SJSA1 (cell line): ENCODE measurements at places on chromosomes 3 and 15. TPM values are rescaled to one million over a fixed set of nuclear protein-coding genes. Genes with fewer than 3 reads are reported as not detected.

The COL6A6 gene
- total RNA-seq: not detected in 2 replicates

The ALPK3 gene
- total RNA-seq: 0.03 TPM in 1 of 2 replicates, not detected in the other

The TRPM1 gene
- total RNA-seq: 0.08 TPM in 1 of 2 replicates, not detected in the other

The MESP2 gene
- total RNA-seq: not detected in 2 replicates

The KLHL40 gene
- total RNA-seq: not detected in 2 replicates

The GPR149 gene
- total RNA-seq: not detected in 2 replicates

The TRH gene
- not detected in 2 replicates for total RNA-seq

The GUCA1C gene
- total RNA-seq: not detected in 2 replicates

The PLA2G4B gene
- 2.2 and 2.7 TPM in 2 replicates for total RNA-seq

GRCh38 chr3:123780656-123781055 lies 103.5 kb downstream of the MYLK start:
- H3K36me3 ChIP-seq: no peaks in the 10 kb centered on the region
- no peaks in the 10 kb centered on the region for H3K27me3 ChIP-seq
- peaks cover 51% of the 10 kb centered on the region for H3K4me1 ChIP-seq
- H3K4me3 ChIP-seq: no peak overlapping the region

DNA sequence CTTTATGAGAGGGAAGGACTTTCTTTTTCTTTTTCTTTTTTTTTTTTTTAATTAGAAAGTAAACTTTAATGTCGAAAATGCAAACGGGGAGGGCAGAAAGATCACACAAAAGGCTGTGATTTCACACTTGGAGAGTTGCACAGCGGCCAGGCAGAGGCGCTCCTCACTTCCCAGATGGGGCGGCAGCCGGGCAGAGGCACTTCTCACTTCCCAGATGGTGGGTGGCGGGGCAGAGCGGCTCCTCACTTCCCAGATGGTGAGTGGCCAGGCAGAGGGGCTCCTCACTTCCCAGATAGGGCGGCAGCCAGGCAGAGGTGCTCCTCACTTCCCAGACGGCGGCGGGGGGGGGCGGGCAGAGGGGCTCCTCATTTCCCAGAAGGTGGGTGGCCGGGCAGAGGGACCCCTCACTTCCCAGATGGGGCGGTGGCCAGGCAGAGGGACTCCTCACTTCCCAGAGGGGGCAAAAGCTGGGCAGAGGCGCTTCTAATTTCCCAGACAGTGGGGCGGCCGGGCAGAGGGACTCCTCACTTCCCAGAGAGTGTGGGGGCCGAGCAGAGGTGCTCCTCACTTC lies 88.6 kb downstream of the ATP2B2 start:
- no peaks in the 10 kb centered on the region for H3K4me1 ChIP-seq
- H3K36me3 ChIP-seq: no peaks in the 10 kb centered on the region
- DNase-seq: no peak
- H3K27ac ChIP-seq: no peak overlapping the region
- no peak overlapping the region for H3K4me3 ChIP-seq

DNA sequence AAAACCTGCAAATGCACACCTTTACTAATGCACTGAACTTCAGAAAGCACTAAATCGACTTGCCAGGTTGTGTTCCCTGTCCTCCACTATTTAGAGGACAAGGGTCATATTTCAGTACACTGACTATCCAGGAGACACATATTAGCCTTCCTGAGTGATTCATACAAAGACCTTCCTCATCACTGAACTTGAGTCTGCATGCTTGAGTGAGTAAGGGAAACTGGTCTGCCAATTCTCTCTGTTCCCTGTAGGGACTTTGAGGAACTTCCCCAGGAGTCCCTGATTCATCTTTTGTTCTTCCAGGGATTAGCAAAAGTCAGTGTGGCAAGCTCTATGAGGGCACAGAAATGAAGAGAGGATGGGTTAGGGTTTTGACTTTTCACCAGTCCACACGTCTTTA lies 565.9 kb downstream of the PDCD6IP start:
- H3K27me3 ChIP-seq: no peaks in the 10 kb centered on the region
- no peak overlapping the region for H3K27ac ChIP-seq
- no peaks in the 10 kb centered on the region for H3K4me1 ChIP-seq
- no peak overlapping the region for H3K4me3 ChIP-seq
- DNase-seq: no peak
- no peaks in the 10 kb centered on the region for H3K36me3 ChIP-seq

- DNase-seq: no peak
- no peak overlapping the region for H3K27ac ChIP-seq
- H3K4me3 ChIP-seq: no peak overlapping the region
- no peaks in the 10 kb centered on the region for H3K27me3 ChIP-seq
- no peaks in the 10 kb centered on the region for H3K36me3 ChIP-seq
Measured at GRCh38 chr3:66493458-66494099, 7.2 kb downstream of the LRIG1 start.

GRCh38 chr3:13655061-13655913 lies 106.4 kb downstream of the FBLN2 start:
- no peak overlapping the region for H3K4me3 ChIP-seq
- peaks cover 19% of the 10 kb centered on the region for H3K27me3 ChIP-seq
- no peaks in the 10 kb centered on the region for H3K36me3 ChIP-seq
- H3K27ac ChIP-seq: no peak overlapping the region
- no peak for DNase-seq

DNA sequence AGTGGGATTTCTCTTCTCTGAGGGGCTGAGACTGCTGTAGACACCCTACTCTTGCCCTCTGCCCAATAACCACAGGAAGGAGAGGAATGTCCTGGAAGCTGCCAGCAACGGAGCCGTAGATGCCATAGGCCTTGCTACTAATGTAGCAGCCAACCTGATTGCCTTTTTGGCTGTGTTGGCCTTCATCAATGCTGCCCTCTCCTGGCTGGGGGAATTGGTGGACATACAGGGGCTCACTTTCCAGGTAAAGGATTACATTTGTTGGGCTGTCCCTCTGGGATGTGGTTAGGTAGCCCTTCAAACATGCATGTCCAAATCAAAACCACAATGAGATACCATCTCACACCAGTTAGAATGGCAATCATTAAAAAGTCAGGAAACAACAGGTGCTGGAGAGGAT lies 16.1 kb downstream of the SLC28A2 start:
- H3K27ac ChIP-seq: no peak overlapping the region
- no peaks in the 10 kb centered on the region for H3K27me3 ChIP-seq
- H3K4me1 ChIP-seq: no peaks in the 10 kb centered on the region

- no peak overlapping the region for H3K4me3 ChIP-seq
- H3K27me3 ChIP-seq: no peaks in the 10 kb centered on the region
- DNase-seq: peak; percentile 57
- no peaks in the 10 kb centered on the region for H3K4me1 ChIP-seq
- no peak overlapping the region for H3K27ac ChIP-seq
Measured at GRCh38 chr3:12706504-12707253, 42.8 kb upstream of the RAF1 start.

DNA sequence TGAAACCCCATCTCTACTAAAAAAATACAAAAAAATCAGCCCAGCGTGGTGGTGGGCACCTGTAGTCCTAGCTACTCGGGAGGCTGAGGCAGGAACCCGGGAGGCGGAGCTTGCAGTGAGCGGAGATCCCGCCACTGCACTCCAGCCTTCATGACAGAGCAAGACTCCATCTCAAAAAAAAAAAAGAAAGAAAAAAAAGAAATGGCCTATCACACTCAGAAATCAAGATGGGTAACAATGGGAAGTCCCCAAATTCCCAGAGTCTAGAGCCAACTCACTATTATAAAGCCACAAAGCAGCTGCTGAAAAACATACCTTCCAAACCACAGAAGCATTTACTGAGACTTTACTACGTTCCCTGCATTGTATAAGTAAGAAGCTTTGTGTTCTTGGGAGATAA lies 7.5 kb downstream of the HDGFL3 start:
- no peaks in the 10 kb centered on the region for H3K27me3 ChIP-seq
- H3K4me3 ChIP-seq: no peak overlapping the region
- peaks cover 4% of the 10 kb centered on the region; the same call in 1 of the 2 replicates for H3K36me3 ChIP-seq
- H3K4me1 ChIP-seq: peaks cover 9% of the 10 kb centered on the region
- DNase-seq: peak; percentile 44

- no peaks in the 10 kb centered on the region for H3K36me3 ChIP-seq
- no peak overlapping the region for H3K27ac ChIP-seq
- H3K4me1 ChIP-seq: no peaks in the 10 kb centered on the region
Measured at GRCh38 chr3:144777906-144778305, 806.3 kb downstream of the DIPK2A start.

DNA sequence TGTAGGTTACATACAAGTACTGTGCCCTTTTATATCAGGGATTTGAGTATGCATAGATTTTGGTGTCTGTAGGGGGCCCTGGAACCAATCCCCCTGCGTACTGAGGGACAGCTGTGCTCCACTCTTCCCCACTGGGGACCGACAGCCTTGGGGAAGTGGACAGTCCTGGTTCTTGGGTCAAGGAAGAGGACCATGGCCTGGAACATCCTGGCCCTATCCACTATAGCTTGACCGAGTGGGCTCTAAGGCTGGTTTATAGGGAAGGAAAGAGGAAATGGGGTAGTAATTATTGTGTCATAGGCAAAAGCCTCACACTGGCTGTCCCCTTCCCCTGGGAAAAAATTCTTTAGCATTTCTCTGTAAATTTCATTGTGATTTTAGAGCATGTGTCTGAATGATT lies 49.5 kb downstream of the CRTC3 start:
- no peak for DNase-seq
- H3K36me3 ChIP-seq: 0 out of 2 replicates have a peak, but pooled peaks cover 5% of the 10 kb centered on the region
- no peaks in the 10 kb centered on the region for H3K27me3 ChIP-seq

- H3K4me3 ChIP-seq: no peak overlapping the region
- no peaks in the 10 kb centered on the region for H3K4me1 ChIP-seq
- no peaks in the 10 kb centered on the region for H3K36me3 ChIP-seq
- H3K27ac ChIP-seq: no peak overlapping the region
- no peaks in the 10 kb centered on the region for H3K27me3 ChIP-seq
Measured at GRCh38 chr3:180073561-180073960, 36.8 kb upstream of the PEX5L start.

- H3K27ac ChIP-seq: no peak overlapping the region
- no peaks in the 10 kb centered on the region for H3K4me1 ChIP-seq
- DNase-seq: no peak
- no peak overlapping the region for H3K4me3 ChIP-seq
- H3K36me3 ChIP-seq: no peaks in the 10 kb centered on the region
- no peaks in the 10 kb centered on the region for H3K27me3 ChIP-seq
Measured at GRCh38 chr3:53153980-53154379, 7.0 kb upstream of the PRKCD start.

- no peaks in the 10 kb centered on the region for H3K27me3 ChIP-seq
- H3K36me3 ChIP-seq: no peaks in the 10 kb centered on the region
- no peak overlapping the region for H3K4me3 ChIP-seq
- DNase-seq: no peak
- H3K4me1 ChIP-seq: 0 out of 2 replicates have a peak, but pooled peaks cover 9% of the 10 kb centered on the region
- no peak overlapping the region for H3K27ac ChIP-seq
Measured at GRCh38 chr3:105958237-105959000, 89.6 kb upstream of the CBLB start.

DNA sequence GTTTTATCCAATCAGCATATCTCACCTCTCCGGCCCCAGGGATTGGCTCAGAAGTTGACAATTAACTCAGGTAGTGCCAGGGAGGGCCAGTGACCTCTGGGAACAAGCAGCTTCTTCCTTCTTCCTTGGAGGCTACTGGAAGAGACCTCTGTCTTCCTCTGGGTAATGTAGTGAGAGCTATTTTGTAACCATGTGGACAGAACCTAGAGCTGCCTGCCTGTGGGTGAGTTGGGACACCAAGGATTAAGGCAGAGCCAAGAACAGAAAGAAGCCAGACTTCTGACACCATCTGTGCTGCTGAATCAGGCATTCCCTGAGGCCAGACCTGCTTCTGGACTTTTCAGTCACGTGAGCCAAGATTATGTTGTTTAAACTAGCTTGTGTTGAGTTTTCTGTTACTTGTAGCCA lies 5.9 kb upstream of the NDUFAF1 start:
- H3K4me1 ChIP-seq: peaks cover 3% of the 10 kb centered on the region
- no peak overlapping the region for H3K27ac ChIP-seq
- H3K36me3 ChIP-seq: no peaks in the 10 kb centered on the region

DNA sequence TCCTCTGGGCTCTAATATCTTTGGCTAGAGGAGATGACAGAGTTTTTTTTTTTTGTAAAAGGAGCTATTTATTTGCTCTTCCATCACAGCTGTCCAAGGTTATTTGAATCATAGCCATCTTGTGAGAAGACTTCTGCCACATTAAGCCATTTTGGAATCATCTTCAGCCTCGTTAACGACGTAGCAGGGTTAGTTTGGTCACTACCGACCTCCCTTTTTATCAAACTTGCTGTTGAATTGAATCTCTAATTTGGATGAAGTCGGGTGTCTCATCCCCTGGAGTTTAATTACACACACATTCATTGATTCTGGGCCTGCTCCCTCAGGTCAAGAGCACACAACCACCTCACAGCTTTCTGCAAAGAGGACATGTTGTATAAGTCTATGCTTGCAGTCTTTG lies 238.7 kb downstream of the CPNE4 start:
- no peak overlapping the region for H3K27ac ChIP-seq
- H3K36me3 ChIP-seq: no peaks in the 10 kb centered on the region
- no peaks in the 10 kb centered on the region for H3K27me3 ChIP-seq
- DNase-seq: no peak
- H3K4me3 ChIP-seq: no peak overlapping the region
- H3K4me1 ChIP-seq: no peaks in the 10 kb centered on the region

GRCh38 chr3:48898383-48899234 lies at the start of gene SLC25A20:
Gene SLC25A20, minus strand, starts transcription at chr3:48898882. Its CDS starts 88 bp downstream, at chr3:48898794.
- DNase-seq: peak; percentile 89
- H3K36me3 ChIP-seq: no peaks in the 10 kb centered on the region
- H3K27me3 ChIP-seq: no peaks in the 10 kb centered on the region
- H3K4me1 ChIP-seq: peaks cover 12% of the 10 kb centered on the region

DNA sequence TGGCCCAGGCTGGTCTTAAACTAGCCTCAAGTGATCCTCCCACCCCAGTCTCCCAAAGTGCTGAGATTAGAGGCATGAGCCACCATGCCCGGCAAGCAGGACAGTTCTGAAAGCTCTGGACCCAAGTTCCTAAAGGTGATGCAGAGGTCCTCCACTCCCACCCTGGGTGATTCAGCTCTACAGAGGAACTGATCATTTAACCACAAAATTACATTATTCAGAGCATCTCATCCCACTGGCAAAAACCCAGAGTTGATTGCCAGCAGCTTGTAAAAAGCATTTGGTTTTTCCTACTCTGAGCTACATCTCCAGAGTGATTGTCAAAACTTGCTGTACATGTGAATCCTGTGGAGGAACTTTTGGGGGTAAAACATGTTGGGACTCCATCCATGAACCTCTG lies 60.2 kb downstream of the SLTM start:
- no peak overlapping the region for H3K4me3 ChIP-seq
- no peaks in the 10 kb centered on the region for H3K27me3 ChIP-seq
- no peak for DNase-seq
- H3K27ac ChIP-seq: no peak overlapping the region

DNA sequence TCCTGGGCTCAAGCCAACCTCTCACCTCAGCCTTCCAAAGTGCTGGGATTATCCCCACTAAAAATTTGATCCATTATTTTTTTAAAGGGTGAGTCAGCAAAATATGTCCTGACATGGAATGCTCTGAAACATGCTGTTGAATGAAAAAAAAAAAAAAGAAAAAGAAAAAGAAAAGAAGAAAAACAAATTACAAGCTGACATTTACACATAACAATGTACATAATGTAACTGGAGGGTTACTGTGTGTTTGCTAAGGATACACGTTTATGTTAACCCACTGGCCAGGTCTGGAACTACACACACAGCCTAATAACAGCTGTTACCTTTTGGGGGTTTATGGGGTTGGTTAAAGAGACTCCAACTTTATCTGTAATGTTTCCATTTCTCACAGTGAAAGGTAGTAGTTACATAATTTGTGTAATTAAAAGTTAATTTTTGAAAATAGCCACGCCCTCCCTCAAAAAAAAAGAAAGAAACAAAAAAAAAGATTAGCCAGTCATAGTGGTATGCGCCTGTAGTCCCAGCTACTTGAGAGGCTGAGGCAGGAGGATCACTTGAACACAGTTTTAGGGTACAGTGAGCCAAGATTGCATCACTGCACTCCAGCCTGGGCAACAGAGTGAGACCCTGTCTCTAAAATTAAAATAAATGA lies 3.1 kb upstream of the MESP2 start:
- H3K27ac ChIP-seq: no peak overlapping the region
- DNase-seq: no peak
- peaks cover 13% of the 10 kb centered on the region for H3K4me1 ChIP-seq
- H3K27me3 ChIP-seq: no peaks in the 10 kb centered on the region
